ENCODE measurements at places on chromosomes 5 and 9.
A peak's percentile ranks its signal among the peaks of the same experiment; 100 is the strongest.

DNA sequence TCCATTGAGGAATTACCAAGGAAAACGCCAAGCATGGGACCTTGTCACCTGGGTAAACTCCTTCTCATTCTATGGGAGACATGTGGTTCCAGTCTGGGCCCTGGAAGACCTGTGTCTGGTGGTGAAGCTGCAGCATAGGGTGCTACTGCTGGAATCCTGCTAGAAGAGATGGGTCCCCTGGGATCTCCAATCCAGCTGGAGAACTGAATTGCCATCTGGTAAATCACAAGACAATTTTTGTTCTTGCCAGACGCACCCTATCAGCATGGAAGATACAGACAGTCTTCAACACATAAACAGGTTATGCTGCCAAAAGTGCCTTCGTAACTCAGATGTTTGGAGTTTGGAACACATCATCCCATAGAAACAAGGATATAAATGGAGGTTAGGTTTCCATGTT is 424.0 kb upstream of the BRINP1 start:
- DNase-seq, result no peak

GRCh38 chr5:176549871-176550270 is 729 bp downstream of the CDHR2 start:
- DNase-seq, result no peak

GRCh38 chr5:98839469-98840383 is 66.3 kb downstream of the RGMB start:
- DNase-seq, result peak; percentile 30

GRCh38 chr5:107535849-107536248 is 134.9 kb downstream of the EFNA5 start:
- DNase-seq, result no peak

DNA sequence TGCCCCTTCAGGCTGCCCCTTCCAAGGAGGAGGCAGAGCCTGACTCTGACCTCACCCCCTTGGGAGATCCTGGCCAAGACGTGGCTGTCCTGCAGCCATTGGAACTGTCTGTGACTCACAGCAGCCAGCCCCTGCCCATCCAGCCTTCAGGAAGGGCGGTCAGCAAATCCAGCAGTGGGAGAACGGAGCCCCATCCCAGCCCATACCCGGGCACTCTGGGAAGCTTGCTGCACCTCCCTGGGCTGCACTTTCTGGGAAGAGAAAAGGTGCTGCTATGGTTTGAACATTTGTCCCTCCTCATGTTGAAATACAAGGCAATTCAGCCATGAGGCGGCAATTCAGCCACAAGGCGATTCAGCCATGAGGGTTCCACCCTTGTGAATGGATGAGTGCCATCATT is 24.4 kb downstream of the CCDC187 start:
- DNase-seq, result no peak

- DNase-seq, result no peak
Observed at GRCh38 chr5:149337736-149338135, 7.6 kb upstream of the GRPEL2 start.

GRCh38 chr5:124220418-124220817 is 526.0 kb downstream of the ZNF608 start:
- DNase-seq, result no peak

- peak; percentile 48 for DNase-seq
Observed at GRCh38 chr5:132369474-132370180, at the start of gene SLC22A5. SLC22A5 (plus strand) TSS chr5:132369710; CDS start chr5:132369973, 263 bp downstream.

DNA sequence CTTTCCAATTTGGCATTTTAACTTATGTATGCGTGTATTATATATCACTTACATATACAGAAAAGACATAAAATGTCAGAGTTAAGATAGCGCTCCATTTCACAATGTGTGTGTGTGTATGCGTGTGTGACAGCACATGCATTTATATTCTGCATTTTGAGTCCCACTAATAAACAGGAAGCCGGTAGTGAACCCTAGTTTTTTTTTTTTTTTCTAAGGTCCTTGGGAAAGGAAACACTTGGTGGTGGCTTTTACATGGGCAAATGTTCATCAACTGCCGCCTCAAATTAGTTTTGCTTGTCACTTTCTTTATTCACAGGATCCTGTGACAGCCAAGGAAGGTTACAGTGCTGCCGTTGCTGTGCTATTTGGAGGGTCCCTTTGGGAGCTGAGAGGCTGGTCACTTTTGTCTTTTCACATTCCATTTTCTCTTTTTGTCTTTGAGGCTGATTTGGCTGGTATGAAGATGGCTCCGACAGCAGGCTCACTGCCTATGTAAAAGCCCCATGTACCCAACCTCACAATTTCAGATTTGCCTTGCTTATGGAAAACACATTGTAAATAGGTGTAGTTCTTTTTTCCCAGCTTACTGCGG is 298.9 kb downstream of the CSNK1G3 start:
- DNase-seq, result no peak

GRCh38 chr9:79570448-79571308 is 1.1 kb upstream of the TLE4 start:
- peak; percentile 63 for DNase-seq

GRCh38 chr5:84478603-84479002 is 93.9 kb upstream of the EDIL3 start:
- DNase-seq, result peak; percentile 54

All from fibroblast of lung (primary cell).